ENCODE measurements at places on chromosomes 3 and 15.
A peak's percentile ranks its signal among the peaks of the same experiment; 100 is the strongest.

DNA sequence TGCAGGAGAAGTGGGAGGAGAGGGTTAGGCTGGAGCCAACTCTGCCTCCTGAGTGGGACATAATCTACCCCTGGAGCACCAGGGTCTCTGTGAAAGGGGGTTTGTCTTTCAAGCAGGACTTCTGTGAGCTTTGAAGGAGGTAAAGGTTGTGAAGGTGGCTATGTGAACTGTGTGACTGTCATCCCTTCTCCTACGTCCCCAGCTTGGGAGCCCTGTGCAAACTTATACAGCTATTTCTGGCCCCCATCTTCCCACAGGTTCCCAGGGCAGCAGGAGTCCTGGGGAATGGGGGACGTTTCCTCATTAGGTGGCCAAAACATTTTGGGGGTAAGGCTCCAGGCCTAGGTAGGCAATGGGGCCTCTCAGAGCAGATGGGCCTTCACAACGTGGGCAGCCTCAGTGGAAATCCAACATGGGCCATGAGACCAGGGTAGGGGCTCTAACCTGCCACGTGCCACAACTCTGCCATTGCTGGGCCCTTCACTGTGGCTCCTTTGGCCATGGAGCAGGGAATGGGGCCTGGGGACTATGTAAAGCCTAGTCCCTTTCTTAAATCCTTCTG, 3.5 kb downstream of the VIPR1 start:
- DNase-seq = no peak

GRCh38 chr3:195395208-195395816, 47.5 kb downstream of the ACAP2 start:
- no peak for DNase-seq

GRCh38 chr3:45002720-45003119, 23.4 kb upstream of the CLEC3B start:
- no peak for DNase-seq

DNA sequence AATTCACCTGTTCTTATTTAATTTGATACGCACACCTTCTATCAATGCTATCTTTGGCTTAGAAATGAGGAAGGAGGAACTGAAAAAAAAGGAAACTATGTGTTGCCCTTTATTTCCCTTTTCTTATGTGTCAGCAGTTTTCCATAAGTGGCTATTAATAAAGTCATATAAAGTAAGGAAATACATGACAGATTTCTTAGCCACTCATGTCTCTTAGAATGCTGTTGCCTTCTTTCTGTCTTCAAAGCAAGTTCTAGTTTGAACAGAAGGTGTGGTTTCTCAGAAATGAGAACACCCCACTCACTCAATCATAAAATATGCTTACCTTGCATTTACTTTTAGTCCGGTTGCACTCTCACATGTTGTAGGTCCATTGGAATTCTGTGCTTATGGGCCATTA, 640.5 kb upstream of the GRM7 start:
- DNase-seq = no peak

- no peak for DNase-seq
Measured at GRCh38 chr3:133576169-133576568, 2.7 kb downstream of the CDV3 start.

DNA sequence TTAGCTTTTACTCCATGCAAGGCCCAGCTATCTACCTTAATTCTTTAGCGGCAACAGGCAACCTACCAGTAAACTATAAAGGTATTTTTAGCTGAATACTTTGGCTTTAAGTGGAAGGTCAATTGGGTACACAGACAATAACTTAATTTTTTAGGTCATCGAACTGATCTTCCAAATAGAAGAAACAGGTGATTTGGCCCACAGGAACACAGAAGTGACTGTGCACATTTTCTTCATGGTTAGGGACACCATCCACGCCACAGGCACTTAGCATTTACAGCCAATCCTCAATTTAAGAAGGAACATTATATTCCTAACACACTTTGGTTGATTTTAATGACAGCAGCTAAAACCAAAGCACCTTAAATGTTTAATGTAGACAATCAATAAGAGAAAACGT, 1.9 kb downstream of the ARPP19 start:
- no peak for DNase-seq

GRCh38 chr15:29618586-29618985, 203.7 kb downstream of the TJP1 start:
- DNase-seq = no peak

DNA sequence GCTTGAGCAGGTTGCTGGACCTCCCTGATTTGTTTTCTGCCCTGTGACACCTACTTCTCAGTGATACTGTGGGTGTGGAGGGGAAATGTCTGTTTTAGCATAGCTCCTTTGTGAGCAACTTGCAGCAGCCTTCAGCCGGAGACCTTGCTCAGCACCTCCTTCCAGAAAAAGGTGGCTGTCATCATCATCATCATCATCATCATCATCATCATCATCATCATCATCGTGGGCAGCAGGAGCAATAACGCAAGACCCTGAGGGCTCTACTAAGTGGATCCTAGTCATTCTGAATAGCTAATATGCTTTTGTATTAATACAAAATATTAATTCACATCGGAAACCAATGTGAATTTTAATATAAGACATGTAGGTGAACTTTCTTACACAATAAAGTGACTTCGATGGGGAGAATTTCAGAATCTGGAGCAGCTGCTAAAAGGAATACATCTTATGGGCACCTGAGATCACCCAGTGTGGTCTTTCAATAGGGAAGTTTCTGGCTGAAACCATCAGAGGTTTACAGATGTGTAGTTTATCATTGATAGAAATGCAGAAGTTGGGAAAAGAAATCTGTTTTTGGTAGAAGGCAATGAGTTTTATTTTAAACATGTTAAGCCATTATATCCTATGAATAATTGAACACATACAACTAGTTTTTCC, 8.6 kb downstream of the GABRR3 start:
- no peak for DNase-seq

- DNase-seq = no peak
Measured at GRCh38 chr3:55702822-55703221, 215.7 kb upstream of the WNT5A start.

DNA sequence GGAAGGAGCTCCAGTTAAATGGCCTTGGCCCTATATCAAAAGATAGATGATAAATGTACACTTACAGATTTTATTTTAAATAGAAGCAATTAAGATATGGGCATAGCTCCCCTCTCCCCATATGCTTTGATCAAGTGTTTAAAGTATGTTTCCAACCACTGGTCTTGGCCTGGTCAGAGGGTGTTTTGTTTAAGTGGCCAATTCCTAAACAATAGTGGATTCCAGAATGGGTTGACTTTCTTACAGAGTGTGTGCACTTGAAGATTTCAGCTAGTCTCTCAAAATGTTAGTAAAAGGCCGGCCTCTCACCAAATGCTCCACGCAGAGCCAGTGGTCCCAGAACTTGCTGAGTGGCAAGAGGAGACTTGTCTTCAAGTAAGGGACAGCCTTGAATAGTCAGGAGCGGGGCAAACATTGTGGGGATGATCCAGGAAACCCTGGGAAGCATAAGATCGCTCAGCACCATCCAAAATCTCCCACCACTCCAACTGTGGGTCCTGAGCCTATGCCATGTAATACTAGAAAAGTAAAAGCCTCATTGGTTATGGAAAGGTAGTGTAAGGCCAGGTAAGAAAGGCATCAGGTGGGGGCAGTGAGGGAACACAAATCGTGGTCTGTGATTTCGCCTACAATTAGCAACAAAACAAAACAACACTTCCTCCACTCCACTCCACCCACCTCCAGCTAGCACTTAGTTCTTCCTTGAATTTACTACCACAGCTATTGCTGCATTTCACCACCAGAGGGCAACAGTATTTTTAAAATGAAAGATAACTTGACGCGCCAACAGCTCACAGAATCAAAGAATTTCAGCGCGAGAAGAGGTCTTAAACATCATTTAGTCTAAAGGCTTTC, 4.8 kb downstream of the RARRES1 start:
- DNase-seq = peak; percentile 91

GRCh38 chr3:182697345-182697919, 95.9 kb upstream of the ATP11B start:
- DNase-seq = no peak

DNA sequence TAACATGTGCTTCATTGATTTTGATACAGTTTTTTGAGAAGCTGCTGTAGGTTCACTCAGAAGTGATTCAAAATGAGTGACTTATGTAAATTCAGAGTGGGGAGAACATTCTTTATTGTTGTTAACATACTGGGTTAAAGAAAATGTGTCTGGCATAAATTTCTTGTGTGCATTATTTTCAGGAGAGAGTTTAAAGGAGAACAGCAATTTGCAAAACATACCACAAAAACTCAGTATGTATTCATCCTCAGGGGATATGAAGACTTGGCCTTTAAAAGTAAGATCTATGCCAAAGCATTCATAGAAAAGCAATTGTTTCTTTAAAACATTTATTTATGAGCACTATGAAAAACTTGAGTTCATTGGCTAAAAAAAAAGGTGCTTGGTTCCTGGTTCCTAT, 1089.8 kb downstream of the ROBO2 start:
- DNase-seq = peak; percentile 40

GRCh38 chr15:33460166-33460805, 149.5 kb downstream of the RYR3 start:
- DNase-seq = no peak

Data from adipocyte (in vitro differentiated cells).